ENCODE measurements at places on chromosomes 13 and 19. TPM values are rescaled to one million over a fixed set of nuclear protein-coding genes. Genes with fewer than 3 reads are reported as not detected.
A peak's percentile ranks its signal among the peaks of the same experiment; 100 is the strongest.

WASF3 gene
- total RNA-seq, result 136 TPM

ATP4A gene
- total RNA-seq, result not detected

AKAP11 gene
- 28.7 TPM for total RNA-seq

FPR2 gene
- 11.4 TPM for total RNA-seq

ASF1B gene
- 0.87 TPM for total RNA-seq

KCTD4 gene
- total RNA-seq, result not detected

FBXO27 gene
- total RNA-seq, result 21.7 TPM

- DNase-seq, result no peak
Observed at GRCh38 chr19:35949131-35949530, 13.0 kb downstream of the LRFN3 start.

DNA sequence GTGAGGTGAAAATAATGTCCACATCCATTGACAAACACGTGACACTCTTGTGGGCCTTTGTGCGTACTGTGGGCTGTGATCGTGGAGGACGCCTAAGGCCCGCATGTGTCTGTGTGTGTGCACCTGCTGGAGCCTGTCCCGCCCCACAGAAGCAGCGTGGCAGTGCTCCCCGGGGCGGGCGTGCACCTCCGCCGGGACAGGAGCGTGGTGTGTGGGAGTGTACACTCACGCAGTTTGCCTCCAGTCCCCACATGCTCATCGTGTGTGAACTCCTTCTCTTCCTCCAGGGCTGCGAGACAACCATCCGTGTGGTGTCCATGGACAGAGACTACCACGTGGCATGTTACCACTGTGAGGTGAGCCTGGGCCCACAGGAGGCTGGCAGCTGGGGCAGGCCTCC lies 13.9 kb downstream of the WTIP start:
- DNase-seq, result no peak

GRCh38 chr19:42295342-42295741 lies 6.6 kb upstream of the PRR19 start:
- DNase-seq, result no peak

DNA sequence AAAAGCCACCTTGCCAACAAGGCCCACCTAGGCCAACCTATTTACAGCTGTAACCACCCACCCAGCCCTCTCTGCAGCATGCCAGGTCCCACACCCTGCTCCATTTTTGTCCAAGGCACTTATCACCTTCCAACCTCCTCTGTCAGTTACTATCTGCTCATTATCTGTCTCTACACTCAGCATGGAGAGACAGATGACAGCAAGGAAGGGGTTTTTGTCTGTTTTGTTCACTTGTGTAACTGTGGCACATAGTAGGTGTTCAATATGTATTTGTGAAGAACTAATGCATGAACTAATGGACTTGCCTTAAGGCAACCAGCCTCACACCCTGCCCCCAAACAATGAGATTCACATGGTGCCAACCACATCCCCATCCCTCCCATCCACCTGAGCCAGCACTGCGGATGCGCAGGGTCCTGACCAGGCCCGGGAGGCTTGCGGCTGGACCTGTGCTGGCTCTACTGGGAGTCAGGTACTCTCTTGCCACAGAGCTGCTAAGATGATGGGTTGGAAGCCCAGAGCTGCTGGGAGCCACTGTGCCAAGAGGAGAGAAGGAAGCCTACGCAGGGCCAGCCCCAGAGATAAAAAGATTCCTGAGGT lies 17.3 kb downstream of the DEDD2 start:
- DNase-seq, result no peak

DNA sequence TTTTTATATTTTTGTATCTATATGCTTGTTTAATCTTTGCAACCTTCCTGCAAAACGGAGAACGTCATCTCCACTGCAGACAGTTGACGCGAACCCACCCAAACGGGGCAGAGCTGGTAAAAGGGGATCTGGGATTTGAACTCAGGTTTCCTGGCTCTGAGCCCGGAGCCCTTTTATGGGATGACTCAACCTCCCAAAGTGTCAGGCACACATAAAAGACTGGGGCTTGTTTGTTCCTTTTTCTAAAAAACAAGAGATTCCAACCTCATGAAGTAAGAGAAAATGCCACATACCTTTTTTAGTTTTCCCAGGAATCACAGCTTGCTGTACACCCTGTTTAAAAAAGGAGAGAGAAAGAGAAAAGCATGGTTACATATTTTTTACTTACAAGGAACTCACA lies 78.9 kb downstream of the GADD45B start:
- no peak for DNase-seq

DNA sequence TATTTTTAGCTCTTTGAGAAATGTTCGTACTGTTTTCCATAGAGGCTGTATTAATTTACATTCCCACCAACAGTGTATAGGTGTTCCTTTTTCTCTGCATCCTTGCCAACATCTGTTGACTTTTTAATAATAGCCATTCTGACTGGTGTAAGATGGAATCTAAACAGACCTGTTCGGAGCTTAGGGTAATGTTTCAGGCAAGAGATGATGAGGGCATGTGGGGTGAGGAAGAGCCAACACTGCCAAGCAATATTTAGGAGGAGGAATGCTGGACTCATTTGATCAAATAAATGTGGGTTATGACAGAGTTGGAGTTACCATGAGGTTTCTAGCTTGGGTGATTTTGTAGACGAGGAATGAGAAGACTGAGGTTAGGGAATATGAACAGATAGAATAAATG lies 382.9 kb downstream of the KLF12 start:
- no peak for DNase-seq

DNA sequence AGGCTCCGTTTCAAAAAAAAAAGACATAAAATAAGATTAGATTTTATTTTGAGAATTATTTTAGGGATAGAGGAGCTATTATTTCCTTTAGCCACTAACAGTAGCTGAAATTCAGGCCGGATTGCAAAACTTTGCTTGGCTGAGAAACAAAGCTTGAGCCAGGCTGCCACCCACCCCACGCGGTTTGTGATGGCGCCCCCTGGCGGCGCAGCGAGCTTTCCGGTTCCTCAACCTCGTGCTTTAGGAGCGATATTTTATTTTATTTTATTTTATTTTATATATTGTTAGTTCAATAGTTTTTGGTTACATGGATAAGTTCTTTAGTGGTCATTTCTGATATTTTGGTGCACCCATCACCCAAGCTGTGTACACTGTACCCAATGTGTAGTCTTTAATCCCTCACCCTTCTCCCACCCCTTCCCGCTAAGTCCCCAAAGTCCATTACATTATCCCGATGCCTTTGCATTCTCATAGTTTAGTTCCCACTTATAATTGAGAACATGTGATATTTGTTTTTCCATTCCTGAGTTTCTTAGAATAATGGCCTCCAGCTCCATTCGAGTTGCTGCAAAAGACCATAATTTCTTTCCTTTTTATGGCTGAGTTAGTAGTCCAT lies 19.8 kb upstream of the CEACAM4 start:
- no peak for DNase-seq

- DNase-seq, result no peak
Observed at GRCh38 chr19:45076029-45076850, at the start of gene ZNF296. ZNF296 (minus strand) TSS chr19:45076478; CDS start chr19:45076373, 105 bp downstream.

GRCh38 chr13:113973218-113974164 lies at the start of gene C13orf46:
C13orf46 (minus strand) TSS chr13:113974076; CDS start chr13:113973997, 79 bp downstream.
- DNase-seq, result no peak

- DNase-seq, result no peak
Observed at GRCh38 chr13:20206065-20206697, 13.4 kb upstream of the GJB2 start.

DNA sequence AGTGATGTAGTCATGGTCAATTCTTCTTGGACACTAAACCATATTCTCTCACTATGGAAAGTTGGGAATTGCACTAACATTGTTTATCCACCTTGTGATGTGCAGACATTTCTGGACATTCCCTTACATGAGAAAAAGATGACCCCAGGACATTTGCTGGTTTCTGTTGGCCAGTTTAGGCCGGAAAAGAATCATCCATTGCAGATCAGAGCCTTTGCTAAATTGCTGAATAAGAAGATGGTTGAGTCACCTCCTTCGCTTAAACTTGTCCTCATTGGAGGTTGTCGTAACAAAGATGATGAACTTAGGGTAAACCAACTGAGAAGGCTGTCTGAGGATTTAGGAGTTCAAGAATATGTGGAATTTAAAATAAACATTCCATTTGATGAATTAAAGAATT lies at the start of gene UTP14C:
Gene UTP14C, plus strand, starts transcription at position 211 of the 400 bp plus-strand sequence. CDS start 4,114 bp downstream, outside the sequence.
- DNase-seq, result no peak

DNA sequence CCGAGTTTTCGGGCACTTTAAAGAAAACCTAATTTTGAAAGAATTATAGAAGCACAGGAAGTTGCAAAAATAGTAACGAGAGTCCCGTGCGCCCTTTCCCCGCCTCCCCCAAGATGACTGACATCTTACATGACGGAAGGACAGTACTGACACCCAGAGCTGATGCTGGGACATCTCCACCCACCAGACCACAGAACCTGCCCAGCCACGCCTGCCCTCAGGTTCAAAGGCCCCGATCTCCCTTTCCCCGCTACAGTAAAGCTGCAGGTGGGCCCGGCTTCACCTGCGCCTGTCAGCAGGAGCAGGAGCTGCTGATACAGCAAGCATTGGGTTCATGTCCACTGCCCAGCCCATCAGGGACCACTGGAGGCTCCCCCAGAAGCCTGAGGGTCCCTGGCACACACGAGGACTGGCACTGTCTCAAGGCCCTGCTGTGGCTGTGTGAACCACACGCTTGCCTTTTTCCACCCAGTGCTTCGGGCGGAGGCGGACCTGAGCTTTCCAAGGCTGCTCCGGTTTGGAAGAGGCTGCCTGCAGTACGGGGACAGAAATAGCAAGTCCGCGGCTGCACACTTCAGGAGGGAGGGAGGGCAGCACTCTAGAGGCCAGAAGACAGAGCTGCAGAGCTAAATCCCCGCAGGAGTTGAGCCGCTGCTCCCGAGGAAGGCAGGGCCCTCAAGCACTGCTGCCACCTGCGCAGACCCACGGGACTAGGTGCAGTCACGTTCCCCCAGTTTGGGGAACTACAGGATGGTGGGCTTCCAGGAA lies 8.7 kb downstream of the MAP2K2 start:
- DNase-seq, result no peak

- DNase-seq, result no peak
Observed at GRCh38 chr19:18781885-18782527, 9.1 kb downstream of the COMP start.

DNA sequence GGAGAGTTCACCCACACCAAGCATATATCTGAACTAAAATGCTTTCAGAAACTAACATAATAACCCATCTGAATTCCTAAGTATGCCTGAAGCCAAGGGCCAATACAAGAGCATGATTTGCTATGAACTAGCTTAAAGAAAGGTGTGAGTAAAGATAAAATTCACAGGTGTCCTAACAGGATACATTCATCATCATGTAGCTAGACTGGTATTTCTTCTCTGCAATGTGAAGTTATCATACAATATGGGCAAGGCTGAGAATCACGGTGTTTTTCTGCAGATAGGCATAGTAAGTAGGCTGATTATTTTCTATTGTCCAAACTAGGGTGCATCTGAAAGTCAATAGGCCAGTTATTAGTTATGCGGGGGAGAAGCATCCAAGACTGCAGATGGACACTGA lies 63.1 kb downstream of the STK24 start:
- no peak for DNase-seq

DNA sequence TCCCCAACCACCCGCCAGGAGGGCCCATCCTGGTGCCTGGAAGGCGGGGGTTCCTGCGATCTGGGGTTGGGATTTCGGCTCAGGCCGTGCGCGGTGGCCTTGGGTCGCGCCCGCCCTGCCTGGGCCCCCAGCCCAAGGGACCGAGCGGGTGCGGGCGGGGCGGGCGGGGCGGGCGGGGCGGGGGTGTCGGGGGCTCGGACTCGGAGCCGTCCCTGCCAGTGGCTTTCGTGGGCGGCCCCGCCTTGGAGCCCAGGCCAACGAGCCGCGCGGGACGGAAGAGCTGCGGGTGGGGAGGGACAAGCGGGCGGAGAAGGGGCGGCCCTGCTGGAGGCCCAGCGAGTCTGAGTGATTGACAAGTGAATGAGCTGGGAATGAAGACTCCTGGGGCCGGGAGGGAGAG lies 24.6 kb upstream of the ZNF729 start:
- no peak for DNase-seq

- no peak for DNase-seq
Observed at GRCh38 chr13:84925443-84925842, 873.8 kb downstream of the SLITRK6 start.

DNA sequence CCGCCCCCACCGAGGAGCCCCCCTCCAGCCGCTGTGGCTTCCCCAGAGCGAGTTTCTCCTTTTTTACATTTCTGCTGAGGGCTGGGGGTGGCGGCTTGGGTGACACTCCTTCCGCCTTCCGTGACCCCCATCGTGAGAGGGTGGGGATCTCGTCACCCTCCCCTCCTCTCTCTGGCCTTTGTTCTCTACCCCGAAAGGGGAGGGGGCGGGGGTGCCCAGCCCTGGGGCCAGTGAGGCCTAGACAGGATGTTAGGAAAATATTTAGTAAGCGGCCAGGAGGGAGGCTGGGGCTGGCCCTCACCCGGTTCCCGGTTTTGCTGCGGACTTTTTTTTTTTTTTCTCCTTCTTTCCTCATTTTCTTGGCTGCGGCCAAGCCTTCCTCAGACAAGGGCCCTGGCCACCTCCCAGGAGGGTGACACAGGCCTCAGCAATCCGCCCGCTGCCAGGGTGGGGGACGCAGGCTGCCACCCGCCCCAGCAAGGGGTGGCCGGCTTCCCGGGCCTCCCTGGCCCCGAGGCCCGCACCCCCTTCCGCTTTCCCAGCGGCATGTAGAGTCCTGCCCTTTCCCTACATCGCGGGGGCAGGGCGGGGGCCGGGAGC lies 3.9 kb downstream of the MIDN start:
- peak; percentile 97 for DNase-seq

DNA sequence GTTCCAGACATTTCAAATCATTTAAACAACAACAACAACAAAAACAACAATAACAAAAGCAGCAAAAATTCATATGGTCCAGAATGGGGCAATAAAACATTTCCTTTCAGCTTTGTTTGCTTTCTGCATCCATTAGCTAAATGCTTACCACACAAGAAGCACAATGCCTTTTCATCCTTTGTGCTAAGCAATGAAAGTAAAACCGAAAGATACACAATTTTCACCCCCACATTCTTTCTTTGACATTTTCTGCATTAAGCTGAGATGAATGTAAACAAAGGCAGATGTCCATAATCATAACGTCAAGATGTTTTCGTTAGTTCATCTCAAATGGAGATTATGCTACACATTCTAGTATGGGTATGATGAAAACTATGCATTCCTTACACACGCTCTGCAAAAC lies 568.5 kb downstream of the SLITRK6 start:
- DNase-seq, result no peak

GRCh38 chr19:42433503-42434260 lies 6.5 kb upstream of the LIPE start:
- DNase-seq, result peak; percentile 91
